Body of pancreas (tissue), 4 donors: ENCODE measurements at places on chromosomes 12 and 14. TPM values are rescaled to one million over a fixed set of nuclear protein-coding genes. Genes with fewer than 3 reads are reported as not detected.

- no peak for DNase-seq
These were observed 27.1 kb upstream of the PRMT8 start for GRCh38 chr12:3463921-3464320.

DNA sequence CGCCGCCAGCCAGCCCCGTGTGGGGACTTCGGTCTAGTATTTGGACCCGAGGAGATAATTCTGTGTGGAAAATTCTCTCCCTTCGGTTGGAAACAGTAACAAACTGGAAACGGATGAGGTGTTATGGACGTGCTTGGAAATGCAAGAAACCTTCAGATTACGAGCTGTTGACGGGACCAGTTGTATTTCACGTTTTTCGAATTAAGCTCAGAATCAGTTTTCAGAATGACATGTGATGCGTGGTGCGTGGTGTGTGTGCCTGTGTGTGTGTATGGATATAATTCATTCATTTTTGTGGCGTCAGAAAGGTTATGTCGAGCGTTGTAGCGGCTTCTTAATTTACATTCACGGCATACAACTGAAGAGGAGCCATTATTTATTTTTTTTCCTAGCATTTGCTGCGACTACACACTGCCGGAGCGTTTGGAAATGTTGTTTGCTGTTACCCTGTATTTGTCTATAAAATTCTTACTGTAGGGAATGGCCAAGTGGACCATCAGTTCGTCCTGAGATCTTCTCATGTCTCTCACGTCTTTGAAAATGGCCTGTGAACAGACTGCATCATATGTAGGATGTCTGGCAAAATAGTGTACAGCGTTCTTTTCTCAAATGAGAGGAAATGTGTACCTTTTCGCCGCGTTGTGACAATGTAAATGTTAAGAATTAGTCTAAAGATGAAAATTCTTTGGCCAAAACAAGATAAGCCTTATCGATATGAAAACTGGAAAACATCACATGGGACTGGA is 1.3 kb downstream of the TRAF3 start:
- no peak for DNase-seq

Gene DACT1
- 4.0 TPM for total RNA-seq

- DNase-seq: peak; percentile 65
These were observed 82.2 kb downstream of the PAPOLA start for GRCh38 chr14:96584199-96584906.

Gene SERPINA10
- 3.0 TPM for total RNA-seq

DNA sequence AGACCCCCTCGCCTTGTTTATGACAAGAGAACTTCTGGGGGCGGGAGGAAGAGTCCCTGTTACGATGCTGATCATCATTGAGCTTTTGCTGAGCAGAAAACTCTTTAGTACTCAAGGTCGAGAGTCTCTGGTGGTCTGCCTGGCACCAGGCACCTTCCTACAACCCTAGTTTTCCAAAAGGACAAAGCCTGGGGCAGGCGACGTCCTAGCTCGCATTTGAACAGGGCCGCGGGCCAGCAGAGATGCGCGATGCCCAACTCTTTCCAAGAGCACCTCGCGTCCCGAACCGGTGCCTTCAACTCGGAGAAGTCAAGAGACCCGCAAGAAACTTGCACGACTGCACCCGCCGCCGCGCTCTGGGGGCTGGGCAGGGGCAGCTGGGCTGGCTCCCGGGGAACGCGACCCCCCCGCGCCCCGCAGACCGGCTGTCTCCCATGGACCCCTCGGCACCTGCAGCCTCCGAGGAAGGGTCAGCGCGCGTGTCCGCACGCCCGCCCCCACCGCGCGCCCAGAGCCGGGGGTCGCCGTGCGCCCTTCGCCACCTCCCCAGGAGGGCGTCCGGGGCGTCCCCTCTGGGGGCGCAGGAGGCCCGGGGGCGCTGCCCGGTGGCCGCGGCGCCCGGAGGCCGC is 377 bp upstream of the BCL7A start:
- peak; percentile 55 for DNase-seq

DNA sequence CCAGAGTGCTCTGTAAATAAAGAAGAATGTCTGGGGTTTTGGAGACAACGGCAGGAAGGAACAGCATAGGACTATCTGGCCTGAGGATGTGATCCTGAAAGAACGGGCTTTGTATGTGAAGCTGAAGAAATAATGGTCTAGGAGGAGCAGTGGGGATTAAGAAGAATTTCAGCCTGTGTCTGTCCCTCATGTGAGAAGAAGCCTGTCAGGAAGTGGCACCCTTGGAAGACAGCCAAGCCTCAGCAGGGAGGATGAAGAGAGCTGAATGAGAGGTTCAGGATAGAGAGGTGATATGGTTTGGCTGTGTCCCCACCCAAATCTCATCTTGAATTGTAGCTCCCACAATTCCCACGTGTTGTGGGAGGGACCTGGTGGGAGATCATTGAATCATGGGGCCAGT is 56.9 kb upstream of the TCL1A start:
- DNase-seq: no peak

DNA sequence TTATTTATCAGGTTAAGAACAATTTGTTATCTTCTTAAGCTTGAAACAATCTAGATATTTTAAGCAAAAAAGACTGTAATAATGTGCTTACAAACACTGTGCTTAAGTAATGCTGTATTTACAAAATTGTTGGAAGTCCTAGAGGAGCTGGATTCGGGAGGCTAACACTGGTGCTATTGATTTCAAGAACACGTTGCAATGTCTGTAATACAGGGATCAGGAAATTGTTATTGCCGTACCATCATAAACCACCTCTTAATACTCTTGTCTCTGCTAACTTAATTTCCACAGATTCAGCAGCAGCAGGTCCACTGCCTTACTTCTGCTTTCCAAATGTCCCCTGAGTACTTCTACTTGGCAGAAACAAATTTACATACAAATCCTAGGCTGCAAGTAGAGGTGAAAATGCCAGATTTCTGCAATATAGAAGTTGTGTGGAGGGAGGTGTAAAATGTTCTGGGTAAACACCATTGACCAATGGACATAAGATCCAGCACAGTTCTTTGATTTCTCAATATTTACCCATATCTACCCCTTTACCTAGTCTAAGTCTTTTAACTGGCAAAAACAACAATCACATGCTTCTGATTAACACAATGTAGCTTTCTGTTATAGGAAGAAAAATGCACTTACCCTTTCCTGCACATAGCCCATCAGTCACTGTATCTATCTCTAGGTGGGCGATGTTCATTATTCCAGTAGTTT is 663.4 kb downstream of the TMTC2 start:
- DNase-seq: no peak

Gene HOXC10
- total RNA-seq: not detected

DNA sequence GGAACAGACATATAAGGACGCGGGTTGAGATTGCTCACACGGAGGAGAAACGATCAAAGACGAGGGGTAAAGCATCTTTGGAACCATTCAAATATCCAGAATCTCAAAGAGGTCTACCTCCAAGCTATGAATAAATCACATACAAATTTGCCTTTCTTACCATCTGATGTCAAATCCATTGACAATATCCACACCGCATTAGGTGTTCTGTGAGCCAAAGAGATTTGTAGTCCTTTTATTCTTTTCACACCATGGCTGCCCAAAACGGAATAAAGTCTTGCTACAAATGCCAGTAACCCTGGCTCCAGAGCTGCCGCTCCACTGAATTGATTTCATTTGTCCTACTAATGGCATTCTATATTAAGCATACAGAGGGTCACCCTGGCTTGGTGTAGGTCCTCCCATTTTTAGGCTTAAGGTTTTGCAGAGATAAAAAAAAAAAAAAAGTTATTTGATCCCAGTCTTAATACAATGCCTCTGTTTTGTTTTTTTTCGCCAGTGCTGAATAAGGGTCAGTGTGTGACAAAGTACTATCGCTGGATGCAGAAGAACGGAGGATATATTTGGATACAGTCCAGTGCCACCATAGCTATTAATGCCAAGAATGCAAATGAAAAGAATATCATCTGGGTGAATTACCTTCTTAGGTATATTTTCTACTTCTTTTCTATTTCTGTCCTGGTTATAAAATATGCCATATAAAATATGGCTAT is 157.3 kb downstream of the EGLN3 start:
- no peak for DNase-seq

Gene TROAP
- total RNA-seq: not detected

Gene SRRM4
- total RNA-seq: not detected

Gene WNT1
- not detected for total RNA-seq

Gene TPI1
- total RNA-seq: 134 TPM
